Activated CD8-positive, alpha-beta T cell treated with anti-CD3 and anti-CD28 coated beads, Interleukin-2, amount 10 ng/mL, durations not matched to agents 7 days and 5 days (primary cell): ENCODE measurements at places on chromosomes 4 and X.
A peak's percentile ranks its signal among the peaks of the same experiment; 100 is the strongest.

DNA sequence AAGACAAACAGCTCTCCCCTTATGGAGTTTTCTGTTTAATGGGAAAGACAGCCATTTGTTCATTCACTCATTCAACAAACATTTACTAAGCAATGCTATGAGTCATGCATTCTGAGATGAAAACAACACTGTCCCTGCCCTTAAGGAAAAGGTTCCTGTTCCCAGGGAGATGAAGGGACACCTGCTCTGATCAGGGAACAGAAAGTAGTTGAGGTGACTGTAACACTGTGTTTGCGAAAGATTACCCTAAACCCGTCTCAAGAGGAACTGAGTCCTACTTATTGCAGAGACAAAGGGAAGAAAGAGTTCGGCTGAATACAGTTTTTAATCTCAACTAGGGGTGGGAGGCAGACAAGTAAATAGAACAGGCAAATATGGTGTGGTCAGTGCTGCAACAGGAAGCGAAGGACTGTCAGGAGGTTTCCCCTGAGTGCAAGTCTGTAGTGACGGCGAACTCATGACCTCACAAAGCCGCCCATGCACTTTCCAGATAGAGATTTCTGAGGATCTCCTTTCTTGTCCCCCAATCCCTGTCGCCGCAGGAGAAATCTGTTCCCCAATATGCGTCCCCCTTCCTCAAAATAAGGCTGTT lies 712 bp downstream of the STX18 start:
- DNase-seq: peak; percentile 58

DNA sequence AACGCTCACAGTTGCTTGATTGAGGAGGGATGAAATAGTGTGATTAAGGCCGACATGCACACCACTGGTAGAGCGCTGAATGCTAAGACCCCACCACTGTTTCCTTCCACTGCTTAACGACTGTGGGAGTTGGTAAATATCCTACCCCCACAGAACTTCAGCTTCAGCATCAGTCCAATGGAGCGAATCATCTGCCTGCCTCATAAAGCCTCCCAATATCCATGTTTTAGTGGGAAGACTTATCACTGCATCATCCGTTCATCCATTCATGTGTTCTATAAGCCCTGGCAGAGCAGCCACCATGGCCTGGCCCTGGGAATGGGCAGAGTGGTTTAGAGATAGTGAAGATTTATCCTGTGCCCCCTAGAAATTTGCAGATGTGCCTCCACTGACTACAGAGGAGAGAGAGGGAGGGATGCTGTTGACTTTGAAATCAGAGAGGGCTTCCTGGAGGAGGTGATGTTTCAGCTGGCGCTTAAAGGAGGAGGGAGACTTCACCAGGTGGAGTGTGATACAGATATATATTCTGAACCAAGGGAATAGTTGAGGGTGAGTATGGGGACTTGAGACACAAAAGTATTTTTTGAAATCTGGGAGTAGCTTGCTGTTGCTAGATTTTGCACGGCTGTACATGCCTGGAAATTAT lies 71.9 kb upstream of the STX18 start:
- no peak for DNase-seq

- DNase-seq: no peak
Measured at GRCh38 chrX:16953606-16954211, 7.3 kb downstream of the REPS2 start.

DNA sequence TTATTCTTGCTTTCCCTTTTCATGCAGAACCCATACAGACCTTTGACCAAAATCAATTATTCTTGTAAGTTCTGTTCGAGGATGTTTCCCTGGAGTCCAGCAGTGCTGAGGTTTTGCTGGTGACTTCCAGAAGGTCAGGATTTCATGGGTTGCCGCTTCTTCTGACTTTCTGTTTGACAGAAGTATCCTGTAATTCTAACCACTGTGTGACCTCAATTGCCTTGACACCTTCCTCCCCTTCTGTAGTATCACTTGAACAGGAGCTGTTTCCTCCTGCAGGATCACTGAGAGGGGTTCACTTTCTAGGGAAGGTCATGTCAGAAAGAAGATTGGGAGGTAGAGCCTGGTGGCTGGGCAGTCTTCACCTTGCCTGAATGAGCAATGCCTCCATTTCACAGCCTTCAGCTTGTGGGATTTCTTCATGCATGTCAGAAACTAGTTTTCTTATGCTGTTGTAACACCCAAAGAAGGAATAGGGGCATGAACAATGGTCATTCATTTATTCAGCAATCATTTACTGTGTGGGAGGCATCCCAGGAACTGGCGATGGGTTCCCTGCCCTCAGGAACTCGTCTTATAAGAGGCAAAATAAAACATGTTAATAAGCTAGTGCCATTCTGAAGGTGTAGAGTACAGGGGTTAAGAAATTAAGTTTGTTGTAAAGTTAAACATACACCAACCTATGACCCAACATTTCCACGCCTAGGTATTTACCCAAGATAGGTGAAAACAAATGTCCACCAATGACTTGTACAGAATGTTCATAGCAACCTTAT lies 205.9 kb downstream of the SOWAHB start:
- DNase-seq: no peak

DNA sequence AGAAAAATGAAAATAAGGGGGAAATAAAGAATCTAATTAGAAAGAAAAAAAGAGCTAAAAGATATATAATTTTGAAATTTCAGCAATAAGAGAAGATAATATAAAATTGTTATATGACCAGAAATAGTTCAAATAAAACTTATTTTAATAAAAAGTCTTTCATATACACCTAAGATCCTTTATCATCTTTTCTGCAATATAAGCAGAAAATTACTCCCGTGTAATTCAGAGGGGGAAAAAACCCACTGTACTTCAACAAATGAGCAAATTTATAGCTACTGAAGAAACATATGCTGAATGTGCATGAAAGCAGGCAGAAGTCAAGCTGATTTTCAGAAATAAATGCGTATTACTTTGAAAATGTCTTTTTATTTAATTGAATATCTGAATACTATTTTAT lies 771.3 kb downstream of the FAT4 start:
- no peak for DNase-seq

- DNase-seq: no peak
Measured at GRCh38 chrX:118347131-118347530, 1.2 kb downstream of the WDR44 start.

DNA sequence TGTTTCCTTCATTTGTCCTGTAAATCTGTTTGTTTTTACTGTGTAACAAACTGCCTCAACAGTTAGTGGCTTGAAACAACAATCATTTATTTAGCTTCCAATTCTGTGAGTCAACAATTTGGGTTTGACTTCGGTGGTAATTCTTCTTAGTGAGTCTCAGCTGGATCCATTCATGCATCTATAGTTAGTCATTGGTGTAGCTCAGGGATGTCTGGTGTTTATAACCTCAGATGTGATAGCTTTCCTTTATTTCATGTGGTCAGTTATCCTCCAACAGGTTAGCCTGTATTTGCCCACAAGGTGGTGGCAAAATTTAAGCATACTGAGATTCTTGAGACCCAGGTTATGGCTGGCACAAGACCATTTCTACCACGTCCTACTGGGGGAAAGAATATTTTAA lies 1267.2 kb downstream of the RAPGEF2 start:
- no peak for DNase-seq

DNA sequence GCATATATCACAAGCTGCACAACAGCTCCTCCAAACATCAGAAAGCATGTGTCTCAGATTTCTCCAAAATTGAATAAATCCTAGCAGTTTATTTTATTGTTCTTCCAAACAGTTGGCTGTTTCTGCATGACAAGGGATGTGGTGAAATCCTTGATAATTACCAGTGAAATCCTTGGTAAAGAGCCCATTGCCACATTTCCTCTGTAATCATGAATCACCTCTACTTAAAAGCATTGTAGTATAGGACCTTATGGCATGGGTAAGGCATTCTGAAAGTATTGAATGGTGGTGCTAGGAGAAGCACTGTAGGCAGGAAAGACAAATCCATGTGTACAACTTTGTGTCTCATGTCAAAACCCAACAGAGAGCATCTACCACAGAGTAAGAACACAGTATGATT lies 135.8 kb upstream of the NDST3 start:
- DNase-seq: no peak

GRCh38 chr4:78863254-78863869 lies 75.9 kb downstream of the PAQR3 start:
- no peak for DNase-seq

DNA sequence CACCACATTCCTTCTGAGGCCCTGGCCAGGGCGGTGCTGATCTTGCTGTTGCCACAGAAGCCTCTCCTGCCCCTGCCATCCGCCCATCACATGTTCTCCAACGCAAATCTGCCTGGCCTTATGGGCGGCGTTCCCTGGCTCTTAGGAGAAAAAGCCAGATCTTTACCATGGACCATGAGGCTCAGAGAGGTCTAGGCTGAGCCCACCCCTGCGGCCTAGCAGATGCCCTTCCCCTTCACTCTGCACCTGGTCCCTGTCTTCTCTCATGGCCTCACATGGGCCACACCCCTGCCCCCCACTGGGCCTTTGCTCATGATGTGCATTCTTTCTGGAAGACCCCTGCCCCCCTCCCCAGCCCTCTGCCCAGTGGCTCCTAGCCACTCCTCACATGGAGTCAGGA lies 78.5 kb downstream of the CRMP1 start:
- DNase-seq: no peak

DNA sequence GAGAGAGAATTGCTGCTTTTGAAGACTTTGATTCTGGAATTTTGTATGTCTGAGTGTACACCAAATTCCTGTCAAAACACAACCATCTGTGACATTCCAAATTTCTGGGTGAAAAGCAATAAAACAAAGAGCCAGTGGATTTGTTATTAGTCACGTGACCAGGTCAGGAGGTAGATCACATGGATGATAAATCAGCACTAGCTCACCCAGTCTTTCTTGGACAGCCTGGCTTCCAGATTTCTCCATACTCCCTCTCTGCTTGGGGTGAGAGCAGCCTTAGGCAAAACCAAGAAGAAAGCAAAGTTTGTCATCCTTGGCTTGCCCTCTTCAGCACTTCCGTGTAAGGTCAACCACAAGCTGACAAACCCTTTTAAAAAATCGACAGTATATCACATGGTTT lies 194.2 kb downstream of the CLCN4 start:
- no peak for DNase-seq

- no peak for DNase-seq
Measured at GRCh38 chr4:176156656-176157055, 38.7 kb downstream of the SPATA4 start.

DNA sequence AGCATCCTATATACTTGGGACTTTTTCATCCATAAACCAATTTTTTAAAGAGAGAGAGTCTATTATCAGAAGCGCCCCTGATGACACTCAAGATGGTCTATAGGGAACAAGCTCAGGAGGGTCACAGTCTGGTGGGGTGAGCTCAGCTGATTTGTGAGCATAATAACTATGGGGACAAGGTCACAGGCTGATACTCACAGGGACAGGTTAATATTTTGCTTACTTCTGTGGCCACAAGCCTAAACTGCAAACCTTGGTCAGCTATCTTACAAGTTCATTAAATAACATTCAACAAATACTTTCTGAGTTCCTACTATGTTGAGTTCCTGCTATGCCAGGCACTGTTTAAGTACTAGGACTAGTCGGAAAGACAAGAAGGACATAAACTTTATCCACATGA lies 10.2 kb upstream of the CCDC149 start:
- DNase-seq: no peak

DNA sequence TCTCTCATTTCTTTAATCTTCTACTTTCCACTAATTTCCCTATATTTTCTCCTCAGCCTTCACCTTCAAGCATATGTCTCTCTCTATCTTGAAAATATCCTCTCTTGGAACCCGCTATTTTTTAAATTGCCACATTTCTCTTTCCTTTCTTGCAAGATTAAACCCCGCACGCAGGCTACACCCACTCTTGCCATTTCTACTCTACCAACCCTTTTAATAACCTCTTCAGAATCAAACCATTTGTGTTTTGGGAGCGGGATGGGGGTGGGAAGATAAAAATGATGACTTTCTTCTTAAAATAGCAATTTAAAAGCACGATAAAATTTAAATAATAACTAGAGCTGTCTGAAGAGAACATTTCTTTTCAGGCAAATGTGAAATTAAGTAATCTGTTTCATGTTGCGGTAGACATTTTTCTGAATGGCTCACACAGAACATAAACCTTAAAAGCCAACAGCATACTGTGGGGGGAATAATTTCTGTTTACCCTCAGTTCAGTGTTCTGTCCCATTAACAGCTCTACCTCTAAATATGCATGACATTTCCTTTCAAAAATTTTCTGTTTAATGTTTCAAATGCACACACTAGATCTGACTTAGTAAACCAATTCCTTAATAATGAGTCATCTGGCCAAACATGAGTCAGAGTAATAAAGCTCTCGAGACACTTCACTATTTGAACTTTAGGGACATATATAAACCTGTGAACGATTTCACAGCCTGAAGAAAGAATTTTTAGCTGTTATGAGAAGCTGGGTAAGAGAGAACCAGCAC lies 20.5 kb downstream of the ARSJ start:
- no peak for DNase-seq

DNA sequence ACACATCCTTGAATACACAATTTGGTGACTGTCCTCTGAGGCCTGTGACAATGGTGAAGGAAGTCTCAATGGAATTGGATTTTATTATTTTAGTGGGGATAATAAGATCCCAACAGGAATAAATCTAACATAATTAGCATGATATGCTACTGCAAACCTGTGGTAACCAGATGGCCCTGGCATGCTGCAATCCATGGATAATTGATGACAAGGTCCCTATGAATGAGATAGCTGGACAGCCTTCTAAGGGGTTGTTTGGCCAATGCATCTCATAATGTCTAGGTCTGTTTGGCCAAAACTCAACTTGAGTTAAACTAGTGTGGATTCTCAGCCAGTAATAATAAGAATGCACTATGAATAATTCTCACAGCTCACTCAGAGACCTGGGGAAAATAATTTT lies 145.3 kb upstream of the GALNTL6 start:
- DNase-seq: no peak

- DNase-seq: no peak
Measured at GRCh38 chr4:37245391-37245954, 930 bp downstream of the NWD2 start.

DNA sequence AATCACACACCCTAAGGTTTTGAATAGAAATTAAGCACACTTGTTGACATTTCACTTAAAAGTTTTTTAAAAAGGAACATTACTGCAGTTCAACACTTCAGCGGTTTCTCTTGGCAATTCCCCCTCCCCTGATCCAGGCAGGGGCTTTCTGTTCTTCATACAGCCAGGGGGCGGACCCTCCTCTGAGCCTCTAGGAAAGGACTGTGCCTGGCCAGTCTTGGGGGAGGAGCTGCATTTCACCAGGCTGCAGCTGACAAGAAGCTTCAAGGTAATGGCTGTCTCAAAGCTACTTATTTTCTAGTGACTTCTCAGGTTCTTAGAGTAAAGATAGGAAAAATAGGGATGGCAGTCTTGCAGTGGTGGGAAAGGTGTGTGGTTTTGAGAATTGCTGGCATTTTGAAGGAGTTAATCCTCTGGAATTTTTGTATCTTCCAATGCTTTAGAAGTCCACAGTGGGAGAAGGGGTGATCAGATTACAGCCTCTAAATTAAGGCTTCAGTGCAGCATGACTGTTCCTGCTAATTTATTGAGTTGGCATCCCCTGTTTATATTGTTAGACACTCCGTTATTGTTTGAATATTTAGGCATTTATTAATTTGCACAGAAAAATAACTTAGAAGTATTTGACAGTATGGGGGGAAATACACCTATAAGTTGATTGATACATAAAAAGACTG lies 33.5 kb downstream of the PWWP3B start:
- no peak for DNase-seq
